CD4-positive, alpha-beta T cell treated with Interferon gamma for 1 hour (primary cell): ENCODE measurements at places on chromosomes 16 and 17.

- no peak for DNase-seq
These were observed 954.7 kb upstream of the RBFOX1 start for GRCh38 chr16:6377956-6378355.

DNA sequence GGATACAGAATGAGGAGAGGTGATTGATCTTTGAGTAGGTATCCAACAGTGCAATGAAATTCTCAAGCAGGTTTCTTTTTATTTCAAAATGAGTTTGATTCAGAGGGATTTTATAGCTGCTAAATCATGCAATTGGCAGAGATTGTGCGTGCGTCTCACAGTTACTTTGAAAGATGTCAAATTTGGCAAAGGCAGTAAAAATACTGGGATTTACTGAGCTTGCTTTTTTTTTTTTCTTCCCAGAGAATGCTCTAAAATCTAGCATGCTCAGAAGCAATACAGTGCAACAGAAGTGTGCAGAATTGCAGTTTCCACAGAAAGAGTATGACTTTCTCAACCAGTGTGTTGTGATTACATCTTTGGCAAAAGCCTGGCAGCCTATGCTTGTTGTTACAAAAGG lies 410.7 kb upstream of the GOT2 start:
- DNase-seq: no peak

DNA sequence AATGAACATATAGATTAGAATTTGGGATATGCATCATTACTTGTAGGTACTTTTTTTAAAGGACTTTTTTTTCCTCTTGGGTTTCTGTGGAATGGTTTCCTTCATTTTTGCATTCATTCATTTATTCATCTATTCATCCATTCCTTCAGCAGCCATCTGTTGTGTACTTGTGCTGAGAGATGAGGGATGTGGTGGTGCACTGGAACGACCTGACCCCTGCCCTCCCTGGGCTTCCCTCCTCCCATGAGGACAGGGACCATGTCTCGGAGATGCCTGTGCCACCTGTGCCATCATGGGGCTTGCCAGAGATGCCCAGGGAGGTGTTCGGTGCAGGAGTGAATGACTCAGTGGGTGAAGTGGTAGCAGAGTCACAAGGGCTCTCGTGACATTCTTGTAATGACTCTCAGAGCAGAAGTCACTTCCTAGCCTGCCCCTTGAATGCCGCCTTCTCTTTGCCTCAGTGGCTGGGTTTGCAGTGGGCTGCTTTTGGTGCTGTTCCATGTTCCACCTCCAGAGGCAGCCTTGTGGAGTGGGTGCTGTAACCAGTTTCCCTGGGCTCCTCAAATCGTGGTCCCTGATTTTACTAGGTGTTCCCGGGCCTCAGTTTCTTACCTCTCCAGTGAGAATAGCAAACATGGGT lies 43.9 kb downstream of the CLEC16A start:
- no peak for DNase-seq

GRCh38 chr16:59605706-59606105 lies 871.6 kb upstream of the GOT2 start:
- no peak for DNase-seq

DNA sequence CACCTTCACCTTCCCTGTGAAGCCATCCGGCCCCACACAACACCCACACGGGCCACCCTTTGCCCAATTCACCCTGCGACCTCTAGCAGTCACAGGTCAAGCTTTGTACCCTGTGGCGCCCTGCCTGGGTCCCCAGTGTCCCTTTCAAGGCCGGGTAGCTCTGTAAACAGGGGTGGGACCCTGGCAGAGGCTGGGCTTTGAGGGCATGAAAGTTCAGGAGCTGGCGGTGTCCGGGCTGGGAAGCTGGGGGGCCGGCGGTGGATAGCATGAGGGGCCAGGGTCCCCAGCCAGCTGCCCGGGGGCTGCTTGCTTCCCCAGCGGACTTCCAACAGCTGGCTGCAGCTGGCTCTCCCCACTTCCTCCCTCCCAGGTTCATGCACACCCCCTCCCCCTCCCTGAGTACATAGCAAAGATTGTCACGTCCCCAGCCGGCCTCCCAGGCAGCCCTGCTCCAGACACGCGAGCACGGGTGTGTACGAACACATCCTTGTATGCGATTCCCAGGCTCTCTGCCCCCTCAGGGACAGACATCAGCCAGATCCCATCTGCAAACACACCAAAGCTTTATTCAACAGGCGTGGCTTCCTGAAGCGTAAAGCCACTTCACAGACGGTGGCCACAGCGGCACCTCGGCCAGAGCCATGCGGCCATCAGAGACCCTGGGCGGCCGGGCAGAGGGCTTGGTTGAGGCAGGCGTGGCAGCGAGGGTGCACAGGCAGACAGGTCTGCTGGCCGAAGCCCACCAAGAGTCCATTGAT lies 8.2 kb downstream of the NTHL1 start:
- no peak for DNase-seq

GRCh38 chr16:84528322-84528721 lies 23.9 kb upstream of the MEAK7 start:
- no peak for DNase-seq

DNA sequence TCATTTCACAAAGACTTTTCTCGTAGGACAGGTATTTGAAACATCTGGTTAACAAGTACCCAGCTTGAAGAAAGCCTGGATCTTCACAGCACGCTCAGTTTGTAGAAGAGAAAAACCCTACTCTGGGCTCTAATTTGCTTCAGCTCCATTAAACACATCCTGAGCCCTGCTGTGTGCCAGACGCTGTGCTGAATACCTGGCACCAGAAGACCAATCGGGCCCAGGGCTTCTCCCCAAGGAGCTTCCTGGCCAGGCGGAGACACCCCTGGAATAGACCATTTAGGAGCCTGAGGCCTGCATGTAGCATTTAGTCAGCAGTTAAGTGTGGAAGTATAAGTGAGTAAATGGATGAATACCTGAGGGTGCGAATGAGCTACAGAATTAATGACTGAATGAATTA lies 8.9 kb upstream of the ABAT start:
- DNase-seq: no peak

DNA sequence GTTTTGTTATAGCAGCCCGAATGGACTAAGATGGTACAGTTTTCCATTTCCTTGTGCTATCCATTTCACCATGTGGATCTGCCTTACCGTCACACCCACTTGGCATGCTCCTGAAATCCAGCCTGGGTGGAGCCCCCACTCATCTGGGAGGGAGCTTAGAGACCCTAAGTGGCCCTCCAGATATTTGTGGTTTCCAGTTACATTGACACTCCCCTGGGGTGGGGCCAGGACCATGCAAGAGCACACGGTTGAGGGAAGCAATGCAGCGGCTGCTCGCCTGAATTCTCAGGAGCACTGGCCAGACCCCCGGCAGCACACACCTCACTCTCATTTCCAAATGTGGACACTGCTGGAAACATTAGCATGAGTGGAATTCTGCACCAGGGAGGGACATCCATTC lies 231.1 kb downstream of the UTP18 start:
- no peak for DNase-seq

DNA sequence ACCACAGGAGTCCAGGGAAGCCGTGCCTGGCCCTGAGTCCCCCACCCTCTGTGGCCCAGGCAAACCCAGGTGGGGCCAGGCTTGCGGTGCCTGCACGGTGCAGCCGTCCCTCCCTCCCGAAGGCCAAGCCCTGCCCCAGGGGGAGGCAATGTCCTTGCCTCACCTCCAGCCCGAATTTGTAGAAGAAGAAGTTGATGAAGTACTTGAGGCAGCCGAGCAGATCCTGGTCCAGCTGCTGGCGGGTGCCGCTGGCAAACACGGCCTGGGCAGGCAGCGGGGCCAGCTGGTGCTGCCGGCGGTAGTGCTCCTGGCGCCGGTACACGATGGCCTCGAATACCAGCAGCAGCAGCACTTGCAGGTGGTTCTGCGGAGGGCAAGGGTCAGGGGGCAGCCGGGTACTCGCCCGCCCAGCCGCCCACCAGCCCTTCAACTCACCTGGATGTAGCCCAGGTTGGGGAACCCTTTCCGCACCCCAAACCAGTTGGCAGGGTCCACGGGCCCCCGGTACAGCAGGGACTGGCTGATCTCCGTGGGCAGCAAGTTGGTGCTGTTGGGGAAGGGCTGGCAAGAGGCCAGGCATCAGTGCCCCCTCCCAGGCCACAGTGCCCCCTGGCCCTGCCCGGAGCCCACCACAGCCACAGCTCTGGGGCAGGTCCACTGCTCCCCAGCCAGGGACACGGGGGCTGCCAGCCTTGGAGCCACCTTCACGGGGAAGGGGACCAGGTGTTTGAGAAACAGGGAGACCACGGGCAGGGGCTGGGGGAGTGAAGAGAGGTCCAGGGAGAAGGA lies 26.1 kb downstream of the CTU2 start:
- DNase-seq: no peak

DNA sequence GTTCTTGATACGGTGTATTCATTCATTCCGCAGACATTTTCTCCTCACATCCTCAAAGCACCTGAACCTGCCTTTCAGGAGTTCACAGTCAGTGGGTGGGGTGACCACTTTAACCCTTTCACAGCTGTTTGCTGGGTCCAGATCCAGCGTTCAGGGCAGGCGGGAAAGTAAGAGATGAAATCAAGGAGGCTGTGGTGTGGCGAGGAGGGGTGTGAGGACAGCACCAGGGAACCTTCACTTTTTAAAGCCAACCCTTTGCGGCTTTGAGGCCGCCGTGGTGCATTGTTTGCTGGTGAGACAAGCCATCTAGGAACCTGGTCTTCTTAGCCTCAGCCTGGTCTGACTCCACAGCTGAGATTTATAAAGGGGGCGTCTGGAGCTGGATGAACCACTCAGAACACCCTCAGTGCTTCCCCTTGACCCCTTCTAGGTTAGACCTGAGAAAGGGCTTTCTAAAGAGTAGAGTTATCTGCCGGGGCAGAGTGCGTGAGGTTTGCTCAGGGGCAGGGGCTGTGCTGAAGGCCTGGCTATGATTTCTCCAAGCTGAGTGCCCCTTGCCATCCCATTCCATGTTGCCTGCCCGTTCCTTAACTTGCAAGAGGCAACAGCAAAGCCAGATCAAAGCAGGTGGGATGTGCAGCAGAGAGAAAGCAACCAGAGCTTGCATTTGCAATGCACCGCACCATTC lies 933 bp downstream of the CCR7 start:
- peak; percentile 54 for DNase-seq

DNA sequence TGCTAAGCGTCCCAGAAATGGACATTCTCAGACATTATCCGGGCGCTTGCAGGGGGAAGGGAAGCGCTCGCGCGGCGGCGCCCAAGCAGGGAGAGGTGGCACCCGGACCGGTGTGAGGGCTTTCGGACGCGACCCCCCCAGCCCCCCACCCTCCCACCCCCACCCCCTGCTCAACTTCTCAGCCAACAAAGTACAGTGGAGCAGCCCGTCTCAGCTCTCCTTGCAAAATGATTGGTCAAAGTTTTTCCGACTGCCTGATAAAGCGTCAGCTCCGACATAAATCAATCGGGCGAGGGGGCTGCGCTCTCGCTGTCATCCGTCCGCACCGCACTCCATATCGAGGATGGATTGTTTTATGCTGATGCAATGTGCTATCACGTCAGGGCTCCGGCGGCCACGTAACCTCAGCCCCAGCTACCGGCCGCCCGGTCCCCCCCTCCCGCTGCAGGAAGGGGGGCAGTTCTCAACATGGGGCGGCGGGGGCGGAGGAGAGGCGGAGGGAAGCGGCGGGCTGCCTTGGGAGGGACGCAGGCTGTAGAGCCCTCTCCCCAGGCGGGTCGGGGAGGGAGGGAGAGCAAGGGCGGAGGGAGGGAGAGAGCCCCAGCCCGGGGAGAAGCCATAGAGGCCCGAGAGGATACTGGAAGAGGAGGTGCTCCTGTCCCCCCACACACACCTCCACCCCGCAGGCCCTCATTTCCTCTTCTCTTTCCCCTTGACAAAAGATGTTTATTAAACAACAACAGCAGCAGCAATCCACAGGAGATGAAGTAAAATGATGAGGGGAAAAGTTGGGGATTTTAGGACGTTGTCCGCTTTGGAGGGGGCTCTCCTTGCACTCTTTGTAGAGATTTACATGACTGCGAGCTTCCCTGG lies at the start of gene HOXB9:
Gene HOXB9, minus strand, starts transcription at position 114 of the 873 bp plus-strand sequence. Its CDS starts 89 bp downstream, at position 25.
- peak; percentile 34 for DNase-seq

DNA sequence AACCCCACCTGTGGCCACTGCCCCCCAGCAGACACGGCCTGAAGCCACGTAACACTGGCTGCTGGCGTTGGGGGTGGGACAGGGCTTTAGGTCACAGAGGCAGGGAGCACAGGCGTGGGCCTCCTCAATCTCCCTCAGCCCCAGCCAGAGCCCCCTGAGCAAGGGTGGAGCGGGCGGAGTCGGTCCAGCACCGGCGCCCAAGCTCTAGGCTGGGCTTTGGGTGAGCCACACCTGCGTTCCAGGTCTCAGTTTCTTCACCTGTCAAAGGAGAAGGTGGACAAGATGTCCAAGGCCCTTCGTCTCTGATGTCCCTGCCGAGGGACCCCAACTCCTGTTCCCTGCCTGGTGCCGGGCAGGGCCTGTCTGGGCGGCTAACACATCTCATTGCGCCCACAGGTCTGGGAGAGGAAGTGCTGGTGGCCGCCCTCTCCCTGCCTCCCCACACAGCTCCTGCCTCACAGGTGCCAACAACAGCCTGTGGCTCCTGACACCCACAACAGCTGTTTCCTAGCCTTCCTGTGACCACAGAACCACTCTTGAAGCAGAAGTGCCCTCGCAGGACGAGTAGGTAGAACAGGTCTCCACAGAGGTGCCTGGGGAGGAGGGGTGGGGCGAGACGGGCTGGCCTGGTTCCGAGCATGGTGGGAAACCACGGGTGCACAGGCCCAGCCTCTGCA lies 12.0 kb downstream of the FAM83G start:
- DNase-seq: peak; percentile 65

GRCh38 chr17:13785981-13786598 lies 184.4 kb upstream of the HS3ST3A1 start:
- no peak for DNase-seq

DNA sequence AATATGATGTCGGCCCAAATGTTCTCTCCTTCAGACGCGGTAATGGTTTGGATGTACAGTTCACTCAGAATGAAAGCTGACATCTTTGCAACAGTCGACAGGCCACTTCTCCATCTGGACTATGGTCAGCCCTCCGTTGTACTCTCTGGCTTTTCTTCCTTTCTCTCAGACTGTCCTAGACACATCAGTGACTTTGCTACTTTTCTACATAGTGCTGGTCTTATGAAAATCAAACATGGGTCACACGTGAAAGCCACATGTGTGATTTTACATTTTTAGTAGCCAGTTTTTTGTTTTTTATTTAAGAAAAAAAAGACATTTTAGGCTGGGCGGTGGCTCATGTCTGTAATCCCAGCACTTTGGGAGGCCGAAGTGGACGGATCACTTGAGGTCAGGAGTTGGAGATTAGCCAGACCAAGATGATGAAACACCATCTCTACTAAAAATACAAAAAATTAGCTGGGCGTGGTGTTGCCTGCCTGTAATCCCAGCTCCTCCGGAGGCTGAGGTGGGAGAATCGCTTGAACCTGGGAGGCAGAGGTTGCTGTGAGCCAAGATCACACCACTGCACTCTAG lies 644.1 kb downstream of the KCNJ2 start:
- DNase-seq: no peak

GRCh38 chr16:68935008-68935407 lies 91.7 kb downstream of the TANGO6 start:
- DNase-seq: no peak

DNA sequence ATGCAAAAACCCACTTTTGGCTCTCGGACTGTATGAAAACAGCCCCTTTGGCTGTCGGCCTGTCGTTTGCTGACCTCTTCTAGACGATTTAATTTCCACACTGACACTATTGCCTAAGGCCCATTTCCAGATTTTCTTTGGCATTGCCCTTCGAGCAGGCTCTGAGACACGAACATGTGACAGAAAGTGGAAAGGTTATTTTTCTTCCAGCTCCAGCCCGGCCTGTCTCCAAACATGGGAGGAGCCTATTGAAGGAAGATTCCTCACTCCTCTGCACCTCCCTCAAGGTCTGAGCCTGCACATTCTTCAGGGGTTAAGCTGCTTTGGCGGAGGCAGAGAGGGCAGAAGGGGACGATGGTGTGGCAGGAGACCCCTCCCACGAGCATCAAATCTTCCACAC lies 85.9 kb upstream of the FOXF1 start:
- no peak for DNase-seq
